ENCODE measurements at places on chromosomes 1 and 21.
A peak's percentile ranks its signal among the peaks of the same experiment; 100 is the strongest.

DNA sequence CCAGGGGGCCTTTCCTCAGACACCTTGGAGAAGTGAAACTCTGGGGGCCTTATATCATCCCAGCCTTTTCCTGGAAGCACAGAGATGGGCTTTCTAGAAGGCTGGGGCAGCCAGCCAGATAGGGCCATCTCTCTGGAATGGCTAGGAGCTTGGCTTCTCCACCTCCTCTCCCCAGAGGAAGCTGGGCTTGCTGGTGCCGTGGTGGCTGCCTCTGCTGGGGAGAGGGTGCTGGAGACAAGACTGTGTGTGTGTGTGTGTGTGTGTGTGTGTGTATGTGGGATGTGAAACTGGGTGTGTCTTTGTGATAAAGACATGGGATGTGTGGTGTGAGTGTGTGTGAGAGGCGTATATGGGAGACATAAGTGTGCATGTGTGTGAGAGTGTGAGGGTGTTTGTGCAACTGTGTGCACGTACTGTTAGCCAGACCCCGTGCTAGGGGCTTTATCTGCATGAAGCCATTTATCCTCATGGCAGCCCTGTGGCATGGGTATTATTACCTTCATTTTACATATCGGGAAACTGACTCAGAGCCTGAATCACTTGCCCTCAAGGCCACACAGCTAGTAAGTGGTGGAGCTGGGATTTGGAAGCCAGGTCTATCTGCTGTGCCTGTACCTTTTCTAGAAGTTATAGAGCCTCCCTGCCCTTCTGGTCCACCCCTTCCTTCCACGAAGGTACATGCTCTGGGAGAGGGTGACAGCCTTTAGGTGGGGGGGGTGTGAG is 44.2 kb downstream of the PTPRU start:
- DNase-seq: peak; percentile 29

- peak; percentile 8 for DNase-seq
Observed at GRCh38 chr1:41633764-41634163, 149.3 kb upstream of the EDN2 start.

DNA sequence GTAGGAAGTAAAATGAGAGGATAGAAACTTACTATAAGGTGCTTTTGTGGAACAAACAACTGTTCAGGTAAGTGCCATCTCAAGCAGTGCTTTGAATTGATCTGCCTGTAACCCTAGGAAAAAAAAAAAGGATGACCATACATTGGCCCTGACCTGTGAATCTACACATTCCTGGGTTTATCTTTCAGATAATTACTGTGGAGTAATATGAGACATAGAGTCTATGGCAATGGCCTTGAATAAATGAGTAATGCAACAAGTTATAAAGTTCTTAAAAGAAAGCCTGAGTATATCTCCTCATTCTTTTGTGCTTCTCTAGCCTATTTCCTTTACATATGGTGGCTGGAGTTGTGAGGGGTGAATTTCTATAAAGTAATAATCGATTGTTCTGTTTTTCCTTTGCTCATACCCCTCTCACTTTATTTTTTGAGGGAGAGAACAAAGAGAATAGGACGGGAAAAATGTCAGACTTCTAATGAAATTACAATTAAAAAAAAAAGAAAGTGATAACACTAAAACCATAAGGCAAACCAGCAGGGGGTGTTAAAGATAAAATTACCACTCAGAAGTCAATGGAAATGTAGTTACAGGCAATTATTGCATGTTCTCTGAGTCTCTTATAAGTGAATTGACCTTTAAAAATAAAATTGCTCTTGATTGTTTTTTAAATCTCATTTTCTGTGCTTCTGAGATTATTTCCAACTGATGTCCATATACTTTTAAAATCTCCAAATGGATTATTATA is 12.4 kb upstream of the ATP1A1 start:
- peak; percentile 48 for DNase-seq

- DNase-seq: no peak
Observed at GRCh38 chr1:35164893-35165292, 28.1 kb downstream of the SFPQ start.

GRCh38 chr1:172662464-172663109 is 3.7 kb downstream of the FASLG start:
- DNase-seq: peak; percentile 72

DNA sequence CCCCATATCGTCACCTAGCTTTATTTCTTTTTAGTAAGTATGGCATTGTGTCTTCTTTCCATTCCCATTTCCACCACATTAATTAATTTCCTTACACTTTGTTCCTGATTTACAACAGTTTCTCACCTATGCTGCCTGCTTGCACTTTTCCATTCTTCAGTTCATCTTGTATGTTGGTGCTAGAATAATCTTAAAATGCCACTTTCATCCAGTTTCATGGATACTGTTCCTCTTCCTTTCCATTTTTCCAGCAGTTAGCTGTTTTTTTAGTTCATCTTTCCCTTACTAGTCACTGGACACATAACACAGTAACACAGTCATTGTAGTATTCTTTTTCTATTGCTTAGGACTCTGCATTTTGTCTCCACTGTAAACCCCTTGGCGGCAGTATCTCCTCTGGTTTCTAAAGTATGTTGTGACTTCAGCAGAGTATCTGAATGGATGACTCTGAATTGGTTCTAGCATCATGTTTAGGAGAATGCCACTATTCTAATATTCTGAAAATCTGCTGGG is 2.1 kb downstream of the CDC7 start:
- DNase-seq: peak; percentile 67

DNA sequence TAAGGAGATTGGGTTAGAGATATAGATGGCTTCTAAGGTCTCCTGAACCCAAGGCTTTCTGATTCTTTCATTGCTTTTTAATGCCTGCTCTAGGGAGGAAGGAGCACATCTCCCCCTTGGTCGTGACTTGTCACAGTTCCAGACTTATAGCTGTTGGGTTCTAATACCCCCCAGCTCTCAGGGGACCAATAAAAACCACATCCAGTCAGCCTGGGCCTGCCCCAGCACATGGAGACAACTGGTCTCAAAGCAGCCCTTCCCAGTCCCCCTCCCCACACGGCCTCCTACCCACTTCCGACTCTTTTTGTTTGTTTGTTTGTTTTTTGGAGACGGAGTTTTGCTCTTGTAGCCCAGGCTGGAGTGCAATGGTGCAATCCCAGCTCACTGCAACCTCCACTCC is 23.3 kb downstream of the QSOX1 start:
- DNase-seq: no peak

GRCh38 chr1:76185207-76185606 is 110.7 kb downstream of the ST6GALNAC3 start:
- DNase-seq: no peak

GRCh38 chr1:209040351-209040750 is 543.2 kb upstream of the CAMK1G start:
- no peak for DNase-seq

GRCh38 chr1:176032040-176032645 is 174.9 kb downstream of the COP1 start:
- DNase-seq: no peak

- DNase-seq: no peak
Observed at GRCh38 chr1:17480846-17481245, 41.4 kb upstream of the RCC2 start.

DNA sequence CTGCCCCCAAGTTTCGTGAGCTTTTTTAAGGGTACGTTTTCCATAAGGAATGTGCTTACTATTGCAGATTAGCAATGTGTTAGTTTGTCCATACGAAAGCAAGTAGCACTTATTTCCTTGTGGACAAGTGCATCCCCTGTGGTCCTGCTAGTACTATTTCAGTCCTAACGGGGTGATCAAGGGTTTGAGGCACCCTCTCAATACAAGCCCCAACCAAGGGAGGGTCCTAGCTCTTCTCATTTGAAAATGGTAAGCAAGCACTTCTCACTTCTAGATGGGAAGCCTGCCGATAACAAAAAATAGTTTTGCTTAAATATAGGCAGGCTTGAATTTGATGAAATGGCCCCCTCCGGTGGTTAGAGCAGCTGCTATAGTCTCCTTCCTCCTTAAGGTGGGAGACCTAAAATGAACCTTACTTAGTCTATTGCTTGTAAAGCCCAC is 64.0 kb upstream of the HMCN1 start:
- peak; percentile 71 for DNase-seq

DNA sequence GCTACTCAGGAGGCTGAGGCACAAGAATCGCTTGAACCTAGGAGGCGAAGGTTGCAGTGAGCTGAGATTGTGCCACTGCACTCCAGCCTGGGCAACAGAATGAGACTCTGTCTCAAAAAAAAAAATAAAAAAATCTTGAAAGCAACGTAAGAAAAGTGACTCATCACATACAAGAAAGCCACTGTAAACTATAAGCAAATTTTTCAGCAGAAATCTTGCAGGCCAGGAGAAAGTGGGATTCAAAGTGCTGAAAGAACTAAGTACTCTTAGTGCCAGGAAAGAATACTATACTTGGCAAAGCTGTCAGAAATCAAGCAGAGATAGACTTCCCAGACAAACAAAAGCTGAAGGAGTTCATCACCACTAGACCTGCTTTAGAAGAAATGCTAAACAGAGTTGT is 4.4 kb upstream of the HMGN1 start:
- peak; percentile 31 for DNase-seq

- peak; percentile 65 for DNase-seq
Observed at GRCh38 chr1:204074274-204075138, 1.6 kb downstream of the SOX13 start.

All from cardiac fibroblast (primary cell).